Stimulated activated CD4-positive, alpha-beta T cell treated with anti-CD3 and anti-CD28 coated beads, Interleukin-15, amount 100 ng/mL, for 24 hours (primary cell): ENCODE measurements at places on chromosomes 4 and X.

GRCh38 chr4:104967034-104967401 is 179.7 kb upstream of the TET2 start:
- DNase-seq = peak; percentile 7

- no peak for DNase-seq
Observed at GRCh38 chr4:88836216-88836615, 138.6 kb upstream of the NAP1L5 start.

DNA sequence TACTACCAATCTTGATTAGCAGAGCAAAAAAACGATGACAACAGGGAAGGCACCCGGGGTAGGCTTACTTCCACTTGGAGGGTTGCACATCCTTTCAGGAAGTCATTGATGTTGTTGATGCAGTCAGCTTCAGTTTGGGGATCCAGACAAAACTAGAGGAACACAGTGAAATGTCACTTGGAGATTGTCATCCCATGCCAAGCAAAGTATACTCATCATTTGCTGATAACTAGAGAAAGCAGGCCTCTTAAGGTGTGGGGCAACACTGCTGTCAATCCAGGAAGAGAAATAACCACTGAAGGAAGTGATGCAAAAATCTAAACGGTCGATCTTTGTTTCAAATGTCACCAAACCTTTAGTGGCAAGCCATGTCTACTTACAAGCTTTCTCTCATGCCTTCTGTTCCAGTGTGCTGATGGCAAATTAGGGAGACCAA is 1.4 kb downstream of the ARHGEF6 start:
- DNase-seq = peak; percentile 6

- DNase-seq = no peak
Observed at GRCh38 chrX:23228454-23228853, 106.2 kb upstream of the PTCHD1 start.

GRCh38 chrX:55759478-55759877 is 41.9 kb downstream of the RRAGB start:
- DNase-seq = no peak

DNA sequence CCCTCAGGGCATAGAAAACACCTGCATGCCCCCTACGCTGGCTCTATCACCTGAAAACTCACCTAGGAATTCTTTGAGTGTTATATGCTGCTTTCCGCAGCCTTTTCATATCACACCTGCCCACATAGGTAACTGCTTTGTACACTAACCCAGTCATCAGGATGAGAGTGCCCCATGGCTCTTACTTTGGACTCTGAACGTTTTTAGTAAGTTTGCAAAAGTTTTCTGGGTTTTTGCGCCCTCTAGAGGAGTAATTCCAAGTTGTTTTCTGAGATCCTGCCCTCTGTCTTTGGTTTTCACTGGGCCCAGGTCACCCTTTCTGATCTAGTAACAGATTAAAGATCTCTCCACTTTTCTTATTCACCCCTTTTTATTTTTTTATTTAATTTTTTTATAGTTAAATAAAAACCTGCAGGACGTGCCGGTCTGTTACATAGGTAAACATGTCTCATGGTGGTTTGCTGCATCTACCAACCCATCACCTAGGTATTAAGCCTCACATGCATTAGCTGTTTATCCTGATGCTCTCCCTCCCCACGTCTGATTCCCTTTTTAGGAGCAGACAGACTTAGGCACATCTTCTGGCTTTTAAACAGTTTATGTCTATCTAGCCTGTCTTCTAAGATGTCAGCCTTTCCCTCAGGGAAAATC is 139.2 kb downstream of the NWD2 start:
- peak; percentile 12 for DNase-seq

DNA sequence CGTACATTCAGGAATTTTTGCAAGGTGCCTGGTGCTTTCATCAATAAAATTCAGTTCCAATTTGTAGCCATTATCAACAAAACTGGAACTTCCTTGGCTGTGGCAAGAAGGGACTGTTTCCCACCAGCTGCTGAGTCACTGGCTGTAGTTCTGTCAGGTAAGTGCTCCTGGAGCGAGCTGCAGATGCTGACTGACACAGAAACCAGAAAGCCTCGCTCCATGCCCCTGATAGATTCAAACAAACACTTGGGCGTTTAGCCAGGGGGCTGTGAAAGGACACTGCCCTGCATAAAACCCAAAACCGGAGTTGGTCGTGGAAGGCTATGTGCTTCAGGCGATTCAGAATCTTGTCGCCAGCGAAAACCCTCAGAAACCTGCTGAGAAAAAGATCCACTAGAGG is 188.4 kb upstream of the FAM9B start:
- DNase-seq = no peak

DNA sequence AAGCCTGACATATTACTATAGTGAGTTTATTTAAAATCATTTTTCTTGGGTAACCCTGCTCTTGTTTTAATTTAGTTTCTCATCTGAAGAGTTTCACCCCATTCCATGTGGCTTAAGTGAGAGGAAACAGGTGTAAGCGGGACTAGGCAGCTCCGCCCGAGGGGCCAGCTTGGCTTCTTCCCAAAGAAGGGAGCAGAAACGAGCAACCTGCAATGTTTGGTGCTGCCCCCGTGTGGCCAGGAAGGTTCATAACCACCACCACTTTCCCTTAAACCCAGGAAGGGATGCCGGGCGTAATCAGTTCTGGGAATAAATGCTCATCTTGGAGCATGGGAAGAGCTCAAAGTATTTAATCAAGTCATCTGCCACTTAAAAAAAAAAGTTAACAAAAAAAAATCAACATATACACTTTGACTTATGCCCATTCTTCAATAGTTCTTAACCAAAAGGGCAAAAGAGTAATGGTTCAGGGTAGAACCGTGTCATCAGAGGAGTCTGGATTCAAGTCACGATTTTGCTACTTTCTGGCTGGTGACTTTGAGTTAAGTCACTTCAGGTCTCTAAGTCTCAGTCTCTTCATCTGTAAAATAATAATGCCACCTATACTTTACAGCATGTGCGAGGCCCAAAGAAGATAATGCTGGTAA is 147.9 kb downstream of the NSUN7 start:
- peak; percentile 84 for DNase-seq

- DNase-seq = peak; percentile 74
Observed at GRCh38 chrX:70755850-70756249, 152.7 kb downstream of the TEX11 start.

DNA sequence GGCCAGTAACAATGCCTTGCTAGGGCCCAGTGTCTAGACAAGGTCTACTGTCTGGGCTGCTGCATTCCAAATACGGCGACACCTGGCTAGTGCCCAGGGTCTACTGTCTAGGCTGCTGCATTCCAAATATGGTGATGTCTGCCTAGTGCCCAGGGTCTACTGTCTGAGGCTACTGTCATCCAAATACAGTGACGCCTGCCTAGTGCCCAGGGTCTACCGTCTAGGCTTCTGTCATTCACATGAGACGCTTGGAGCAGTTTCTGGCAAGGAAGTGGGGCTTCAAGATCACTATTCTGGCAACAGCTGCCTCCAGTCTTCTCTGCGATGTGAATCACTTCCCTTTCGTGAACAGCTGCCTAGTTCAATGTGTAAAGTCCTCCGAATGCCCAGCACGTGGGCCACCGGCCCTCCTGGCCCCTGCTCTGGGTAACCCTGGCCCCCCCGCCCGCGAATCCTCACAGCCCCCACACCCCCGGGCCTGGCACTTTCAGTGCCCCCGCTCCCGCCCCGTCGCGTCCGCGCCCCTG is 12.7 kb downstream of the ACOX3 start:
- no peak for DNase-seq

DNA sequence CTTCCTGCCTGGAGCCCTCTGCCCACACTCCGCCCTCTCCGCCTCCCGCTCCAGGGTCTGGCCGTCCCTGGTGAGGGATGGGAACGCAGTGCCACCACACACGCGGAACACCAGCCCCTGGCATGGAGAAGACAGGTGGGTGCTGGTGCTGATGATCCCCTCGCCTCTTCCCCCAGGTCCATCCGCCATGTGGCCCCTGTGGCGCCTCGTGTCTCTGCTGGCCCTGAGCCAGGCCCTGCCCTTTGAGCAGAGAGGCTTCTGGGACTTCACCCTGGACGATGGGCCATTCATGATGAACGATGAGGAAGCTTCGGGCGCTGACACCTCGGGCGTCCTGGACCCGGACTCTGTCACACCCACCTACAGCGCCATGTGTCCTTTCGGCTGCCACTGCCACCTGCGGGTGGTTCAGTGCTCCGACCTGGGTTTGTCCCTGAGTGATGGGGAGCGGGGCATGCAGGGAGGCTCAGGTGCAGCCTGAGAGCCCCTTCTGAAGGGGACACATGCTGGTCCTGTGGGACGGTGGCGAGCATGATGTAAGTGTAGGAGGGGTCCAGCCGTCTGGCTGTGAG is 9.8 kb downstream of the BGN start:
- no peak for DNase-seq

- DNase-seq = no peak
Observed at GRCh38 chrX:23770142-23770541, 12.8 kb upstream of the SAT1 start.

DNA sequence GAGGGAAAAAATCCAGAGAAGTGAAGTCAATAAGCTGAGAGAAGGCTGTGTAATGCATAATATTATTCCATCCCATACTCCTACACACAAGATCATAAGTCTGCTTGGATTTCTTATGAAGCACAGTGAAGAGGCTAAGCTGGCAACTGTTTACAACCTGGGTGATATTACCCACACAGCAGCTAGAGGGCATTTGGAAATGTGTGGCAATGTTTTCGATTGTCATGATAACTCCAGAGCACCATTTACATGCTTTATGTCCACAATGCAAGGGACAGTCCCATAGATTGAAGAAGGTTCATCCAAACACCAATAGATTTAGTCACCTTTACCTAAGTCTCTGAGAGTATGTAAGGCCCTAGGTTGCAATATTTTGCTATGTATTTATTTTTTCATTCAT is 412.2 kb downstream of the PPP3CA start:
- no peak for DNase-seq

- peak; percentile 76 for DNase-seq
Observed at GRCh38 chr4:89307446-89308160, at the start of gene GPRIN3. GPRIN3 (minus strand) TSS chr4:89307800; CDS start chr4:89250110, 57,690 bp downstream.

DNA sequence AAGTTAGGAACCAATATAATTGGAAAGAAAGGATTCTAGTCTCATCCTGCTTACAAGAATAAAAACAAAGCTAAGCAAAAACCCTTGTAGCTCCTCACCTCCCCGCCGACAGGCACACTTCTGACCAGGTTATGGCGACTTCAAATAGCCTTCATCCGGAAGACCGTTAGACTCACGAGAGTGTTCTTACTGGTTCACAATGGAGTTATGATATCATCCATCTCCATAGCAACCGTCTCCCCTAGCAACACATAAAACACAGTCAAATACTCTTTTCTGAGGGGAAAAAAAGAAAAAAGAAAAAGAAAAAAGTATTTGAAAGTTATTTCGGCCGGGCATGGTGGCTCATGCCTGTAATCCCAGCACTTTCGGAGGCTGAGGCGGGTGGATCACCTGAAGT is at the start of gene IL13RA2:
Gene IL13RA2 (minus strand): TSS at position 162 of the 400 bp plus-strand sequence. CDS start 347 bp downstream, outside the sequence.
- no peak for DNase-seq

GRCh38 chr4:123340381-123340701 is 56.3 kb upstream of the SPRY1 start:
- DNase-seq = no peak

DNA sequence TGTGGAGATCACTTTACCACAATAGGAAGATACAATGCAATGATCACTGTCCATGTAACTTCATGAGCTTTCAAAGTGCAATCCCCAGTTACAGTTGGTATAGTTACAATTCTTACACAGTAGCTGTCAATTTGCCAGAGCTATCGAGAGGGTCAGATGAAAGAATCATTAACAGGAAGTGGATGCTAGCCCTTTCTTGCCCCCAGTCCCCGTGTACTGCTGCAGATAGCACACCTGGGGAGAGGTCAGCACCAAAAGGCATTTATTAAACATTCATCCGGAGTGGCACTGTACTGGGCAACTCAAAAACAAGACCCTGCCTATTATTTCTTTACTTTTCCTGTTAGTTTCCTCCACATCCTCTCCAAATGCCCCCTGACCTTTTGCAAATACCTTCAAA is 47.7 kb downstream of the SOD3 start:
- DNase-seq = no peak

GRCh38 chr4:133869486-133869885 is 332.1 kb downstream of the PABPC4L start:
- no peak for DNase-seq

DNA sequence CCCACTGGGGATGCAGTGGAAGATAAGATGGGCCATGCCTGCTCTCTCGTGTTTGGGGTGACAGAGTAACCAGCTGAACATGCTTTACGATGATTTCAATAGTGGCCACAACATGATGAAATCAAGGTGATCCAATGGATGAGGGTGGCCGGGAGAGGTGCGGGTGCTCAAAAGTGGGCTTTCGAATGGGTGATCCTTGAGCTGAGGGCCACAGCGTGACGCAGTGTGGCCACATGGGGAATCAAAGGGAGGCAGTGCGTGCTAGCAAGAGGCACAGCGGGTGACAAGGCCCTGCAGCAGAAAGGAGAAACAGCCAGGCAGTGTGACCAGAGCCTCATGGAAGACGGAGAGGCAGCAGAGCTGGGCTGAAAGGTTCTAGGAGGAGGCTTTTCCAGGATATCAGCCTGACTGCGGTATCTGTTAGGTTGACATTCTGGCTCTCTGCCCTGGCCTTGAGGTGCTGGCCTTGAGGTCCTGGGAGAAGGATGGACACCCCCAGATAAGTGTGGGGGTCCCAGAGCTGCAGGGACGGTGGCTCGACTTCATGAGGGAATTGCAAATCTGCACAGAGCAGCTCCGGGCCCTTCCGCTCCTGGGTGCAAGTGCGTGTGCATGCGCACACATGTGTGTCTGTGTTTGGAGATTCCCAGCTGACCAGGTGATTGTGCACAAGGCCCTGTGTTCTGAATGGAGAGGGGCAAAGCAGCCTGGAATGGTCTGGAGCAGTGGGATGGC is 38.0 kb upstream of the GPR78 start:
- DNase-seq = no peak

DNA sequence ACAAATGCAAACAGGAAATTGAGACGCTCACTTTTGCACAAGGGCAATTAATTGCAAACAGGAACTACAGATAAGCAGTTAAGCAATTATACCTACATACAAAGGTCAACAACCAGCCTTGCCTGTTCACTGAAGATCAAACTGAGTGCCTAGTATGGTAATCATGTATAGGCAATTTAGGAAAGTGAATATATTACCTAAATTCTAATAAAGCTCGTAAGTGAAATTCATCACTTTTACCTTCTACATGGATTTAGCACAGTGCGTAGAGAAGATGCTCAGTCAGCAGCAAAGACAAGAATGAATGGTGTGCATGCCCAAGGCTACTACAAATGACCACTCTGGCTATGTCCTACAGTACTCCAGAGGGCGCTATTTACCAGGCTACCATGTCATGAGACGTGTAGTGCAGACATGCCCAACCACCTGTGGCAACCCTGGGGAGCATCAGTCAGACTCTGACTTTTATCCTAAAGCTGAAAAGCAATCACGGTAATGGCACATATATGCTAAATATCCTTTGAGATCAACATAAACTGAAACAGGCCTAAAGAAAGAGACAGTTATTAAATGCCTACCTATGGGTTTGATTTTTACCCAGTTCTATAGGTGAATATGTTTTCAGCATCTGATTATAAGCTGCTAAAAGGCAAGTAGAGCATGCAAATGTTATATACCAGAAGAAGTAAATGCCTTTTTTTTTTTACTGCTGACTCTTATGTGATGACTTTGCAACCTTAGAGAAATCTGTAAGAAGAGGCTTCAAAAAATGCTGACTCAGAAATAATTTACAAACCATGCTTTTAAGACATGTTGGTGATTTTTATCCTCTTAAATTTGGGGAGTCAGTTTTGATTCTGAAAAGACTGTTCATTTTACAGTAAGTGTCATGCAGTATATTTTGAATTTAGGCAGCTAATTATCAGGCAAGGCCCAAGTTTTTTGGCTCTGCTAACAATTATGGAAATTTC is 178.0 kb downstream of the PPP3CA start:
- peak; percentile 62 for DNase-seq
